ENCODE measurements at places on chromosomes 5 and 9.

DNA sequence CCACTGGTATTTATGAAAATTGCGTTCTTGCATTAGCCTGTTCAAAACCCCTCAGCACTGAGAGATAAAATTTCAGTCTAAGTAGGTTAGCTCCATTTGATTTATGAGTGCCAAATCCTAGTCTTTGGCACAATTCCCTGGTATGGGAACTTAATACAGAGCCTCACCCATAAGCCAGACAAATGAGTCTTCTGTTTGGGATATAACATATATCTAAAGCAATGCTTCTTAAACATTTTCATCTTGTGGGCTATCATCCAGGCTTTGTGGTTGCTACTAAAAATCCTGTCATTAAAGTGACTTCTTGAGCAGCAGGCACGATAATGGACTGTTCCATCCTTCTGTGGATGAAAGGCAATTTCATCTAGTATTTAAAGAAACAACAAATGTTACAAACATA, 419.5 kb upstream of the ACTBL2 start:
- no peak for DNase-seq

- DNase-seq = no peak
Measured at GRCh38 chr5:72991394-72991793, 35.6 kb downstream of the FCHO2 start.

- DNase-seq = no peak
Measured at GRCh38 chr9:34710023-34710422, at the start of gene CCL21. Gene CCL21, minus strand, starts transcription at chr9:34710136. Its CDS starts 70 bp downstream, at chr9:34710066.

DNA sequence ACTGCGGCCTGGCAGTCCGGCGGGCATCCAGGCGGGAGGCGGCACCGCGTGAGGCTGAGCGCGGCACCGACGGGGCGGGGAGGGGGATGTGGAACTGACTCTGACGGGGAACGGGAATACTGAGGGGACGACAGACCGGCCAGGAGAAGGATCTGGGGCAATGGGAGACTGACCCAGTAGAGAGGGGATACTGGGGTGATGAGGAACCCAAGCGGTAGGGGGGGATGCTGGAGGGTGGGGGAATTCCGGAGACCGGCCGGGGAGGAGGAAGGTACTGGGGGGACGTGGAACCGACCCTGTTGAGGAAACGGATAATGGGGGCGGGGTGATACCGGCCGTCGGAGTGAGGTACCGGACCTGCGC, 423 bp downstream of the IPPK start:
- no peak for DNase-seq

- no peak for DNase-seq
Measured at GRCh38 chr9:38153152-38153909, 84.3 kb upstream of the SHB start.

DNA sequence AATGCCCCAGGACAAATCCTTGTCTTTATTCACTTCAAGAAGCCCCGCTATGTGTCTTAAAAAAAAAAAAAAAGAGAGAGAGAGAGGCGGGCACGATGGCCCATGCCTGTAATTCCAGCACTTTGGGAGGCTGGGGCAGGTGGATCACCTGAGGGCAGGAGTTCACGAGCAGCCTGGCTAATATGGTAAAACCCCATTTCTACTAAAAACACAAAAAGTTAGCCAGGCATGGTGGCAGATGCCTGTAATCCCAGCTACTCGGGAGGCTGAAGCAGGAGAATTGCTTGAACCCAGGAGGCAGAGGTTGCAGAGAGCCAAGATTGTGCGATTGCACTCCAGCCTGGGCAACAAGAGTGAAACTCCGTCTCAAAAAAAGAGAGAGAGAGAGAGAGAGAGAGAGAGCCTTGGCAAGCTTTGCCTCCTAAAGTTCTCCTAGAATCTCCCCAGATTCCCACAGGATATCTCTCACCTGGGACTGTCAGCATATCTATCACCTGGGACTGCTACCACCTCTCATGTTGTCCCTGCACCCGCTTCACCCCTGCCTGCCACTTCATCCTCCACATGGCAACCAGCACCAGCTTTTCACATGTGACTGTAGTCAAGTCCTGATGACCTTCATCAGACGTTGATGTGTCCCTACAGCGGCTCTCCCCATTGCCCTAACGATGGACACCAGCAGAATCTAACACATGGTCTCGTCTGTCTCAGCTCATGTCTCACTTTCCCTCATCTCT, 5.8 kb downstream of the ITK start:
- no peak for DNase-seq

GRCh38 chr9:123528501-123528900, 172.5 kb downstream of the CRB2 start:
- no peak for DNase-seq

GRCh38 chr9:97571664-97572063, 61.5 kb downstream of the TSTD2 start:
- no peak for DNase-seq

- DNase-seq = no peak
Measured at GRCh38 chr9:106287091-106287631, 575.8 kb upstream of the ZNF462 start.

- DNase-seq = no peak
Measured at GRCh38 chr5:150636391-150637244, 3.8 kb upstream of the SYNPO start.

DNA sequence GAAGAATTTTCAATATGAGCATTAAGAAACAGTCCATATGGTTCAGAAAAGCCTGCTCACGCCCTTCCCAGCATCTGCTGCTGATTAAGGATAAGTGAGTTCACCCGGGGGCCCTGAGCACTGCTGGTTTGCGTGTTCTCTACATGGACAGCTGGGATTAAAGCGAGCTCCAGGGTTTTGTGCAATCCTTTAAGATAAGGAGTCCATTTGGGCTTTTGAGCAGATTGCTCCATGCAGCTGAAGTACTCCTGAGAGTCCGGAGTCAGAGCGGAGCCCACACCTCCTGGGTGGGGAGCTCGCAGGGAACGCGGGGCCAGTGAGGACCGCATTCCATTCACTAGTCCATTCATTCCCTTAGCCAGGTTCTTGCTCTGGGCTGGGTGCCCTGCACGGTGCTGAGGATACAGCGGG, 149.3 kb upstream of the COL5A1 start:
- no peak for DNase-seq

DNA sequence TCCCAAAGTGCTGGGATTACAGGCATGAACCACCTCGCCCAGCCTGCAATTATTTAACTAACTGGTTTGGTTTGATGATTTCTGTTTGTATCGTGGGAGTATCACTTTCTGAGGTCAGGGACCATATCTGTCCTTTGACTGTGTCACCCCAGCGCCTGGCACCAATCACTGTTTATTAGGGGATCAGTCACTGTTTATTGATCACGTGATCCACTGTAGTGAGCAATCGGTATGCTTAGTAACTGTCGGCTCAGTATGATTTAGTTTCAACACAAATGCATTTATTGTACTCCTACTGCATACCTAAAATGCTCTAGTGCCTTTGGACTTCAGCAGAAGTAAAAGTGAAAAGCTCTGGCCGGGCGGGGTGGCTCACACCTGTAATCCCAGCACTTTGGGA, 54.8 kb downstream of the COL5A1 start:
- DNase-seq = no peak

DNA sequence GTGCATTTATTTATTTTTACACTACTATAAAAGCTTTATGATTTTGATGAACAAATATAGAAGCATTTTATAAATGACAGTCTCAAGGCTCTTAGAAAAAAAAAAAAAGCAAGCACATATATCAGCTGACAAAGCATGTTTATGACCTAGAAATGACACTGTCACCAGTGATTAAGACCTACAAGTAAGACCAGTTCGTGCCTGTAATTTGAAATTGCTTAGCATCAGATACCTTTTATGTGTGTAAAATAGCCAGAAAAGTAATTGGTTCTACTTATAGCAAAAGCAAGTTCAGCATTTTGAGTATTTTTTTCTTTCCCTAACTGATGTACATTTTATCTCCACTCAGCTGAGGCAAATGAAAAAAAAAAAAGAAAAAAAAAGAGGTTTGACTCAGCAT, 808.4 kb downstream of the CDH18 start:
- DNase-seq = no peak

- no peak for DNase-seq
Measured at GRCh38 chr5:13591621-13592020, 352.9 kb downstream of the DNAH5 start.

DNA sequence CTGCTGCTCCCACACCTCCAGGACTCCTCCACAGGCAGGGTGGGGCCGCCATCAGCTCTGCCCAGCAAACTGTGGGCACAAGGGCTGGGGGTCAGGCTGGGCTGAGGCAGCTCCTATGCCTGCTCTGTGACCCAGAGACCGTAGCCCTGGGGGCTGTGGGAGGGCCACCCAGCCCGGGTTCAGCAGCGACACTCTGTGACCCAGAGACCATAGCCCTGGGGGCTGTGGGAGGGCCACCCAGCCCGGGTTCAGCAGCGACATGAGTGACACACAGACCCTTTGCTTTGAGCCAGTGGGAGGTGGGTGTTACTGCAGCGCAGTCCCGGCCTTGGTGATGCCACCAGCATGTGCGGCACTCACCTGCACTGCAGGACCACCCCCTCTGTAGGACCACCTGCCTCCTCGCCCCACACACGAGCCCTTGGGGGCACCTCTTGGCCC, 118.9 kb upstream of the LPCAT1 start:
- DNase-seq = no peak

GRCh38 chr5:154071799-154072413, 33.1 kb downstream of the MFAP3 start:
- DNase-seq = no peak

- DNase-seq = no peak
Measured at GRCh38 chr5:36528588-36528987, 77.8 kb upstream of the SLC1A3 start.

DNA sequence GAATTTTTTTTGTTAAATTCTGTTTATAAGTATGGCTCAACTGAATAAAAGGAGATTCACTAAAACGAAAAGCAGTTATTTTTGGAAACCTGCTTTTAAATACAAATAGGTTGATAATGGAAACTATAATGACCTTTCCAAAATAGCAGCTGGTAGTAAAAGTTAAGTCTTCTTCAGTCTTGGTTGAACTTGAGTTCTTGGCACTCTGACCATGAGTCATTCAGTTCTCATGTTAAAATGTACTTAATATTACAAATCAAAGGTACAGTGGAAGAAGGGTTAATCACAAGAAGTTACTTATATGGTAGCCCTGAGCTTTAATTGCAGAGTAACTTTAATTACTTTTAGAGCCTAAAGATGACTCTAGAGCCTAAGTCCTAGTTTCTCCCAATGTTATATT, 62.1 kb downstream of the KLF9 start:
- no peak for DNase-seq

DNA sequence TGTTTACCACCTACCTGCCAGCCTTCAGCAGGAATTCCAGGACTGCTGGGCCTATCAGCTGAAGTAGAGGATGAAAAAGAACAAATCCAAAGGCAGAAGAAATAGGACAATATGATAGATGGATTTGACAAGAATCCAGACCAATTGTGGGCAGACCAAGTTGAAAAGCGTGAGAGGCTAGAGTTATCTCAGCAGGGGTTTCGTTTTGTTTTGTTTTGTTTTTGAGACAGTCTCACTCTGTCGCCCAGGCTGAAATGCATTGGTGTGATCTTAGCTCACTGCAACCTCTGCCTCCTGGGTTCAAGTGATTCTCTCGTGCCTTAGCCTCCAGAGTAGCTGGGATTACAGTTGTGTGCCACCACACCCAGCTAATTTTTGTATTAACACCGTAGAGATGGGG, 113.2 kb downstream of the PALM2AKAP2 start:
- no peak for DNase-seq

DNA sequence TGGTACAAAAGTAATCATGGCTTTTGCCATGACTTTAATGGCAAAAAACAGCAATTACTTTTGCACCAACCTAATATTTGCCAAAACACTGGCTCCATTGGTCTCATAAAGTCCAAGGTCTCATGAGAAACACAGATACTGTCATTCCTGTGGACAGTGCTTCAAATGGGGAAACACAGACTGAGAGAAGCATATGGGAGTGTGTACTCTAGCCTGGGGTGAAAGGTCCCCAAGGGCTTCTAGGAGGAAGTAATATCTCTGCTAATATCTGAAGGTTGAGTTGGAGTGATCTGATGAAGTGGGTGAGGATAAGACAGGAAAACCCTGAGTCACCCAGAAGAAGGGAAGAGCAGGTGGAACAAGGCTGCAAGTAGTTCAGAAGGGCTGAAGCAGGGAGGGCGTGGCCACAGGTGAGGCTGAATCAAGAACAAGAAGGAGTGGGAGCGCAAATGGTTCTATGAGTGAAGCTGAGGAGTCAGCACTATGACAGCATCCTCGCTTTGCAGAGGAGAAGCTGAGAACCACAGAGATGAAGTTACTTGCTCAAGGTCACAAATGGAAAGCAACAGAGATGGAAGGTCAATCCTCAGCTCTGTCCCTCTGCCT, 164.1 kb downstream of the ASTN2 start:
- DNase-seq = no peak

GRCh38 chr5:78744951-78745534, 96.5 kb upstream of the LHFPL2 start:
- DNase-seq = no peak

DNA sequence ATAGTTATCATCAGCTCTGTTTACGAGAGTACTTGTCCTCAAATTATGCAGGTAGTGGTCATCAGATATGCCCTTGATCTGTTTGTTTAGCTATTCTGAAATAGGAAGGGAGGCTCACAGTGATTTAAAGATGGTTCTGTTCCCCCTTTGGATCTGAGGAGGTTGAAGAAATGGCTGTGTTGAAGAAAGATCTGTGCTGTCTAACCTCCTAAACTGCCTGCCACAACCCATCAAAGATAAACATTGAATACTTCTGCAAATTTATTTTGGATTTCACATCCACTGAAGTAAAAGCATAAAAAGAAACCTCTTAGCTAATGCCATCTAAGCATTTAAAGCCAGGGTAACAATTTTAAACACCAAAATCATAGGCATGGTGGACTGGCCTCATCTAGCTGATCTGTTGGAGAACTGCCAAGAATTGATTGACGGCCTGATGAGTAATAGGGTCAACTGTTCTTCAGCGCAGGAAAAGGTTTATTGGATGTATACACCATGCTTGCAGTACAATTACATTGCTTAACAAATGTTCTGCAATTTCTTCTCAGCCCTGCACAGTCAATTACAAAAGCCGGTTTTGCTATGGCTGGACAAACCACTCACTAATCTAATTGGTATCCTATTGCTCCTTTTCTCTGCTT, 97.6 kb downstream of the SEMA6A start:
- DNase-seq = no peak

GRCh38 chr9:127970401-127971313, 10.1 kb downstream of the EEIG1 start:
- DNase-seq = peak; percentile 74

GRCh38 chr9:86242071-86242470, 17.4 kb downstream of the C9orf153 start:
- DNase-seq = no peak
